ENCODE measurements at places on chromosomes 11 and 22.

DNA sequence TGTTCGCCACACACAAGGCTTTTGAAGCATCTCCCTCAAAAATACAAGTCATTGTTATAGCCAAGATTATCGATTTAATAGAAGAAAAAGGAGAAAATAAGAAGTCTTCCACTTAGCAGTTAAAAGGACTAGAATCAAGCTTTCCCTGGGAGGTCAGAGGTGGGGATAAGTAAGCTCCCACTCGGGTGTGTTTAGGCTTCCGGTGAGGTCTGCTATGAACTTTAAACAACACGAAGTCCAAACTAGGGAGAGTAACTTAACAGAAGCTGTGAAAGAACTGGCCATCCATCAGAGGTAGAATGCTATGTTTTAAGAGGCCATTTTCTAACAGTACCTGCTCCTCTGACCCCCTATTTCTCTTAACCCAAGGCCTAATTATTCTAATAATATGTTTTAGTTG, 91.4 kb upstream of the APOA1 start:
- no peak for DNase-seq

DNA sequence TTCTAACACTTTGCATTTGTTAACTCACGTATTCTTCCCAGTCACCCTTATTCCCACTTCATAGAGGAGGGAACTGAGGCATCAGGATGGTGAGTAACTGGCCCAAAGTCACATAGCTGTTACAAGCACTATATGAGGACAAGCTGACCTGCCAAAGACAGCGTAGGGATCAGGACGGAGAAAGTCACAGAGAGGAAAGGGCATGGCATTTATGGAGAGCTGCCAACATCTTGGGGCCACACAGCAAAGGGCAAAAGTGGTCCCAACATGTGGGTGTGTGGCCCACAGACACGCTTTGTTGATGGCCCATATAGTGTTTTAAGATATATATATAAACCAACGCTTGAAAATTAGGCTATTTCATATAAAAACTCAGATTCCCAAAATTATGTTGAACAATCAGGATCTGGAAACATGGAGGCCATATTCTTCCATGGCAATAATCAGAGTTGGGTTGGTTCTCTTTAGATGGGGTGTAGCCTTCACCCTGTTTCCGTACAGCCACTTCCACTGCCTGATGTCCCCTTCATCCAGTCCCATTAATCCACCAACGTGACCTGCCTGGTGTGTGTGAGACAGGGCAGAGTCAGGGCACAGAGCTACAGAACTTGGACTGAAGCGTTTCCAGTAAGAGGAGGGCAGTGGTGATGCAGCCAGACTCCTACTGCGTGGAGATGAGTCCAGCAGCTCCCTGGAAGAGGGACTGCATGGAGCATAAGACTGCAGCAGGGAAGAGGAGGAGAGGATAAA, 39.9 kb upstream of the CD5 start:
- no peak for DNase-seq

DNA sequence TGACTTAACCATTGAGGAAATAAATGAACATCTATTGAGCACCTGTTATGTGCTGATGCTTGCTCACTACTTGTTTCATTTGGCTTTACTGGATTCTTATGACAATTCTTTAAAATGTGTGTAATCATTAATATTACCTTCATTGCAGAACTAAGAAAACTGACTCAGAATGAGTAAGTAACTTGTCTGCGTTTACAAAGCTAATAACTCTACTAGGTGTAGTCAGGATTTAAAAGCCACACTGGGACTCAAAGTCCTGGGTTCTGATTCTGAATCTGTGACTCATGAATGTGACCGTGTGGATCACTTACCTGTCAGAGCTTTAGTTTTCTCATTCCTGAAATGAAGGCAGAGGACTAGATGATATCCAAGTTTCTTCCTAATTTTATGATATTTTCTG, 23.4 kb upstream of the KIRREL3 start:
- no peak for DNase-seq

- no peak for DNase-seq
Measured at GRCh38 chr11:128491195-128491936, 96.0 kb downstream of the ETS1 start.

DNA sequence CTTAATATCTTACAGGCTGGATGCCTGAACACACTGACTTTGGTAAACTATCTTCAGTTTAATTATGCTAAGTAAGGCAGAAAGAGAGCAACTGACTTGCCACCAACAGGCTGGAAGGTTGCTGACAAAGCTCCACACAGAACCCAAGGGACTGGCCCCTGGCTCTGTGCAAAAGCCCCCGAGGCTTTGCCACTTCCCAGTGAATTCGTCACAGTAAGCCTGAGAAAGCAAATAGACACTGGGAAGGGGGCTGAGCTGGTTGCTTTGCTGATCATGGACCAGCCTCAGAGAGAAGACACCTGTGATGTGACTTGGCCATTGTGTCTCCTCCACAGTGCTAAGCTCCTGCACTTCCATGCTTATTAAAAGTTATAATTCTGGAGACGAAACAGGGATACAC, 91.7 kb downstream of the BLID start:
- DNase-seq = no peak
